Thymus (tissue), 14 donors: ENCODE measurements at places on chromosomes 11 and 22.

GRCh38 chr11:67268081-67268961, 2.0 kb downstream of the GRK2 start:
- DNase-seq: peak; percentile 81

GRCh38 chr11:71931245-71931602, 2.4 kb downstream of the RNF121 start:
- no peak for DNase-seq

DNA sequence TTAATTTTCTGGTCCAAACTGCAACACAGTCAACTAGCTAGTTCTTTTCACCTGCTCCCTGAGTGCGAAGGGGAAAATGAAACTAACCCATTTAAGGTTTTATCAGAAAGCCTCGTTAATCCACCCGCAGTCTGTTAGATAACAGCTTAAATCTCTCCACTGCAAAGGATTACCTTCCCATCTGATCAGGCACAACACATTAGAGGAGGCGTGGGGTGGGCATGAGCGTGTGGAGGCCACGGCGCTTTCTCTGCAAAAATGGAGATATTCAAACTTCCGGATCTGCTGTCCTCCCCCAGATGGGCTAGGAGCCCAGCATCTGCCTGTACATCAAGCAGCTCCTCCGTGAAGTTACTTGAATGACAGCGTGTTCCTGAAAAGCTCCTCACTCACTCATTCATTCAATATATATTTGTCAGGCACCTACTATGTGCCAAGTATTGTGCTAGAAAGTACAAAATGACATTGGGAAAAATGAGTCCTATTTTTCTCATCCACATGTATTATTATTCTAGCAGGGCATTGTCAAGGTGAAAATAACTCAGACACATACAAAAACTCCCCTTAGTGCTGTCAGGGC, 13.5 kb upstream of the ANKK1 start:
- DNase-seq: no peak

- DNase-seq: no peak
These were observed 185.3 kb upstream of the ISX start for GRCh38 chr22:34880662-34881061.

DNA sequence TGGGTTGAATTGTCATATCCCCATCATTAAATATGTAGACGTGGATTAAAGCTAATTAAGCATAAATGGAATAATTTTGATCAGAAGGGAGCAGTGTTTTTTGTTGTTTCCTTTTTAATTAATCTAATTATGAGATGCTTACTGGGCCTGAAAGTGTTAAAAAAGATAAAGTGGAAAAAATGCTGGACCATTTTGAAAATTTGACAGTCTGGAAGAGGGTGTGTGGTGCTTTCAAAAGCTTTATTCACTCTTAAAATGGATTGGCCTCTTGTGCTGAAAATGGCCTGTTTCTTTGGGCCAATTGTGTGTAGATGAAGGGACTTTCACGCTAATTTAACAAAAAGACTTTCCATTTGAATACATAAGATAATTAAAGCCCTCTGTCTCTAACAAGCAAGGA, 1.8 kb downstream of the TNRC6B start:
- no peak for DNase-seq

- no peak for DNase-seq
These were observed 360.5 kb downstream of the DLG2 start for GRCh38 chr11:85266646-85267045.

DNA sequence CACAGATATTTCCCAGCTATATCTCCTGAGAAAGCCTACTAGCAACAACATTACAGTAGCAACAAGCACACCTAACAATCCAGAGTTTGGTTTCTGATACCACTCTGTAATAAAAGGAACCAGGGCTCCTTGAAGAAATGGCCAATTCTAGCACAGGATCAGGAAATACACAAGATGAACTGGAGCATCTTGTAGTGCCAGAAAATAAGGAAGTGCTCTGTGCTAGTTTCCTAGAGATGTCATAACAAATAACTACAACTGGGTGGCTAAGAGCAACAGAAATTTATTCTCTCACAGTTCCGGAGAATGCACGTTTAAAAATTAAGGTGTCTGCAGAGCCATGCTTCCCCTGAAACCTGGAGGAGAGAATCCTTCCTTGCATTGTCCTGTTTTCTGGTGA, 217.8 kb downstream of the KIRREL3 start:
- no peak for DNase-seq

DNA sequence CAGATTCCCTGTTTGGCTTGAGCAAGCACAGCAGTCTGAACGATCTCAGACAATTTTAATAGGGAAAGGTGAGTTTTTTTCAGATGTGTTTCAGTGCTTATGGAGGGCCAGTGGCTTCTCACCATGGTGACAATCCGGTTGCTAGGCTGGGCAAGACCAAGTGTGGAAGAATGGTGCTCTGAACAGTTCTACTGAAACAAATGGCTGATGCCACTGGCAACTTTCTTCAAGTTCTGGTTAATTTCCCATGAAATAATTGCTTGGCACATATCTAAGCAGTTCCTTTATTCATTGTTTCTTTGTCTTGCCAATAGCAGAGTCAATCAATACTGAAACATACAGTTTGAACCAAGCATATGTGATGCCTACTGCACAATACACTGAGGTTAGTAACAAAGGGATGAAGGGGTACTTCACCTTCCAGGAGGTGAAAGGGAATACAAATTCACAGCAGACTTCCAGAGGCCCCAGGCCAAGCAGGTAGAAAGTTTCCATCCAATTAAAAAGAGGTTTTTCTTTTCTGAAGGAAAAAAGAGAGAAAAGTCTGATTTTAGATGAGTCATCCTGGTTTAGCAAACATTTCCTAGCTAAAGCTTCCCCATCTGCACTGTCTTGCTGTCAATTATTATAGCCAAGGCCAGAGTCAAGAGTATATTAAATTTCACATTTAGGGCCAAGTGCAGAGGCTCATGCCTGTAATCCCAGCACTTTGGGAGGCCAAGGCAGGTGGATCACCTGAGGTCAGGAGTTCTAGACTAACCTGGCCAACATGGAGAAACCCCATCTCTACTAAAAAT, 21.2 kb upstream of the NDUFC2 start:
- no peak for DNase-seq

DNA sequence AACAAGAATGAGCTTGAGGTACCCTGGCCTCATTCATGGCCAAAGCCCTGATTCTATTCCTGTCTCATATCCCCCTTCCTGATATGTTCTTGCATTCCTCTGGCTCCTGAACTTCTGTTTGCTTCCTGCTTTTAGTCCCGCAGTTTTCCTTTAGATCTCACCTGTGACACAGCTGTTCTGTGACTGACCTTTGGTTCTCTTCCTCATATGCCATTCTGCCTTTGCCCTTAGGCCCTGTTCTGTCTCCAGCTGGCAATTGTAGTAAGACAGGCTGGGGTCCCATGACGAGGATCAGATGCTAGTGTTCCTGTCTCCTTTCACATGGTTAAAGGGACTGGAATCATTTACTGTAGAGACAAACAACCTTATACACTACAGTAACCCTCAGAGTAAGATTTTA, 59.0 kb upstream of the PDE3B start:
- no peak for DNase-seq

- no peak for DNase-seq
These were observed 74.4 kb downstream of the WNT11 start for GRCh38 chr11:76131671-76132631.

DNA sequence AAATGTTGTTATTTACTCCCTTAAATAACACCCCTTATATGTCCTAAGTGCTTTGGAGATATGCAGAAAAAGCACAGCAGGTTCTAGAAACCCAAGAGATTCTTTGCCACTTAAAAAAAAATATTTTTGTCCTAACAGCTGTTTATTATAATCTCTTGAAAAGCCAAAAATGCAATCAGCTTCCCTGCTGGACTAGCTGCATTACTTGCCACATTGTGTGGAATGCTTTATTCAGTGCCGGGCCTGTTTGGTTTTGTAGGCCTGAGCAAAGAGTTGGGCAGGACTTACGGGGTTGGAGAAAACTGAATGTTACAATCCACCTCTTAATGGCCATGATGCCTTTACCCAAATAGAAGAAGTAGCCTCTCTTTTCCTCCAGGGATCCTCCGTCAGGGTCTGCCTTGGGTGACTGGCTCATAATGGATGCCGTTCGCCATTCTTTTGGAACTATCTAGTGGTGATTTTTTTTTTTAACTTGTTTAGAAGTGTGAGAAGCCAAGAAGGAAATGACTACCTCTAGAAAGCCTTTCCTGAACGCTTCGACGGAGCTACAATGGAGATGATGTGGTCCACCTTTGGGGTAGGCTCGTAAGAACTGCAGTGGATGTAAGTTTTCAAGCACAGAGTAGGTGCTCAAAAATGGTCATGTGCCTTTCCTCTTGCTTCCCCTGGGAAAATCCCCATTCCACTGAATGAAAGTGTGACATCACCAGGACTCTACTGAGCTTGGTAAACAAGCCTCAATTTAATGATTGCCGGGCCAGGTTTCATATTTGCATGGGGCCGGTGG, 241.3 kb upstream of the NCAM1 start:
- DNase-seq: no peak

GRCh38 chr22:49281467-49282340, 546.0 kb downstream of the BRD1 start:
- DNase-seq: no peak

- DNase-seq: no peak
These were observed 2.7 kb downstream of the TNRC6B start for GRCh38 chr22:40180403-40180802.

GRCh38 chr11:134333946-134334345, 2.2 kb downstream of the GLB1L2 start:
- DNase-seq: no peak

DNA sequence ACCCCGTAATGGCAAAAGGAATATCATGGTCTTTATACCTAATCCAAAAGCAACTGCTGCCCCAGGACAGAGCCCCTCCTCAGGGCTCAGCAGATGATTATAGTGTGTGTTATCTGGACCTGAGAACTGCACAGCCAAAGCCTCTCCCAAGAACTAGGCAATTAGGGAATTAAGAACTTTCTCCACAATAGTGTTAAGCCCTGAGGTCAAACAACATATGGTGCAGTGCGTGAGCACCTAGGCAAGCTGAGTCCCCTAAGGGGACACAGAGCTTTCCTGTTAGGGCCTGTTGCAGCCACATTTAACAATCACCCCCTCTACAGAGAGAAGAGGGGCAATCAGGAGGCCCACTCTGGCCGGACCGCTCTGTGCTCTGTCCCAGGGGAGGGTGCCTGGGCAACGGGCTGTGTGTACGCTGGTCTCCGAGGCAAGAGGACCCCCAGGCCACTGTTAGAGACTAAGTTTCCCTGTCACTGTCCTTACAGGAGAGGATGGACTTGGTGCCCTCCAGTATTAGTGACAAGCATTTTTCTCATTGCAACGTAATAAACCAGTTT, 1.4 kb upstream of the KCNJ5 start:
- no peak for DNase-seq

DNA sequence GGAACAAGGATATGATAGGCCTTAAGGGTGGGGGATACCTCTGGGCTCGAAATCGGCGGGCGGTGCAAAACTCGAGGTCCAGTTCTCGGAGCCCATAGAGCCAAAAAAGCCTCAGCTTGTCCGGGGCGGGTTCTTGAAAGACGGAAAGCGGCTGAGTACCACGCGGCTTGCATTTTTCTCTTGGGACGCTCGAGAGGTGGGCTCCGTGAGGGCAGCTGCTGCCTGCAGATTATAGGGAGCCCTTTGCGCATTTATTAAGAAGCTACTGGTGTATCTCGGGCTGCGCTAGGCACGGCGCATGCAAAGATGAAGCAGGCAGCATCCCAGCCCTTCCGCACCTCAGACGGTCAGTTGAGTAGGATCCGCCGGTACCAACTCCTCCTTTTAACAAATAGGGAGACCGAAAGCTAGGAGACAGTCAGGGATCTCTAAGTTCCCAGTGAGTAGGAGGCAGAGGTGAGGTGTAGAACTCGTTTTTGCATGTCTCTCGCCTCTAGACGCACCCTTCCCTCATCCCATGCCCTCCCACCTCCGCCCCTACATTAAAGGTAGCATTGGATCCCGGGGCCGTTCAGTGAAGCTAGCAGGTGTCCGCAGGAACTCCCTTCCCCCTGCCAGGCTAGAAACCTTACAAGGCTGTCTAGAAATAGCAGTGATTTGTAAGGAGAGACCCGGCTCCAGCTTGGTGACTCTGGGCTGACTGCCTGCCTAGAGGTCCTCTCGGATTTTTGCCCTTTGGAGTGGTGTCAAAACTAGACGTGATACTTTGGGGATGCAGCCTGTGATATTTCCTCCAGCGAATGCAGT, 768 bp downstream of the LDHA start:
- DNase-seq: peak; percentile 16

GRCh38 chr11:8967184-8967583, 2.9 kb upstream of the TMEM9B start:
- DNase-seq: no peak

- DNase-seq: no peak
These were observed 112.1 kb downstream of the LRRC32 start for GRCh38 chr11:76558473-76558872.

DNA sequence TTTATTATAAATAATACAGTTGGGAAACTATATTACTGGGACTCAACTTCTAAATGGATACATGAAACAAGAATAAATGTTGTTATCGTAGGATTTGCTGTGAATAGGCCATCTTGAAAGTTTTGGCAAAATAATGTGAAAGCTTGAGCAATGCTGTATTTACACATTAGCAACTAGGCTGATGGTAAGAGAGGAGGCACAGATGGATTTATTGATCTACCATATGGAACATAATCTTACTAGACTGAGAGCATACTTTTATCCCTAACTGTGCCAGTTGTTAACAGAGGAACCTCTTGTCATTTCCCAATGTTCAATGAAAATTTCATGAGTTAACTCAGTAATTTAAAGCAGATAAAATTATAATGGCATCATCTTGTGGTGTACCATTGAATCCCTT, 22.8 kb downstream of the APIP start:
- no peak for DNase-seq

- DNase-seq: no peak
These were observed 10.5 kb upstream of the TTLL12 start for GRCh38 chr22:43197271-43197941.

DNA sequence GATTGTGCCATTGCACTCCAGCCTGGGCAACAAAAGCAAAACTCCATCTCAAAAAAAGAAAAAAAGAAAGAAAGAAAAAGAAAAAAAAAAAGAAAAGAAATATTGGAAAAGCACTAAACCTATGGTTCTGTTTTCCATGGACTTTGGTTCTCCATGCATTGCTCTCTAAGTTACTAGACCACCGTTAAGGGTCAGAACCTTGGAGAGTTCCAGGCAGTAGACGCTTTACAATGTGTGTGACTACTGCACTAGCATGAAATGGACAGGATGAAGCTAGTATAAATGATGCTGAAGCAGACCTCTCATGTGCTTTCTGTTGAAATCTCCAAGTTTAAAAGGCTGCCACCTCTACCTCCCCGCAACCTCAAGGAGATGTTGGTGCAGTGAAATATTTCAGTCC, 63.5 kb downstream of the SIK2 start:
- DNase-seq: peak; percentile 45

DNA sequence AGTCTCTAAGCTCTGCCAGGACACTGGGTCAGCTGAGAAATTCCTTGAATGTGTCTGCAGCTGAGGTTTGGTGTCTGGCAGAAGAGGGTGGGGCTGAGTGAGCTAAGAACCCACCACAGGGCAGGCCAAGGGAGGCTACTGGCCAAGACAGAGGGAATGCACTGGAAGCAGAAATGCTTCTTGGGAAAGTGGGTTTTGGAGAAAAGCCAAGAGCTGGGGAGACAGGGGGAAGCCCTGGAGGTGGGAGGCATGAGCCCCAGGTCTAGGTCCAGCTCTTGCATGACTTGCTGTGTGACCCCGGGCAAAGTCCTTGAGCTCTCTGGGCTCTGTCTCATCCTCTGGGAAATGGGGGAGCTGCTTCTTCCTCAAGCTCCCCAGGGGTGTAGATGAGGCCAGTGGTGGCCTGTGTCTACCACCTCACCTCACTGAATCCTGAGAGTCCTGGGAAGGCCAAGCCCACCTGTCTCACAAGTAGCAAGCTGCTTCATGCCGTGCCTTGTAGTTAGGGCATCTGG, 2.3 kb downstream of the MMP11 start:
- DNase-seq: no peak
